Myometrial cell (primary cell): ENCODE measurements at places on chromosomes 16 and 17. TPM values are rescaled to one million over a fixed set of nuclear protein-coding genes. Genes with fewer than 3 reads are reported as not detected.

SLC13A2 gene
- total RNA-seq, result not detected in 2 replicates

ZPBP2 gene
- not detected in 2 replicates for total RNA-seq

RCVRN gene
- total RNA-seq, result not detected in 2 replicates

LGALS9B gene
- not detected in 2 replicates for total RNA-seq

SLC2A4 gene
- not detected in 2 replicates for total RNA-seq

KCNG4 gene
- total RNA-seq, result not detected in 2 replicates

PLEKHH3 gene
- total RNA-seq, result 20.5 and 27.8 TPM in 2 replicates

TEDC2 gene
- total RNA-seq, result 10.8 and 28.8 TPM in 2 replicates

OR3A3 gene
- total RNA-seq, result not detected in 2 replicates

SHCBP1 gene
- total RNA-seq, result 27.3 and 27.4 TPM in 2 replicates

RNF43 gene
- total RNA-seq, result not detected in 2 replicates

GAS2L2 gene
- not detected in 2 replicates for total RNA-seq

CRYBA1 gene
- not detected in 2 replicates for total RNA-seq

CTRB1 gene
- not detected in 2 replicates for total RNA-seq

SDR42E2 gene
- total RNA-seq, result not detected in 2 replicates

GCGR gene
- not detected in 2 replicates for total RNA-seq

ANKRD40CL gene
- not detected in 2 replicates for total RNA-seq

SLFN14 gene
- total RNA-seq, result not detected in 2 replicates

TBC1D3G gene
- total RNA-seq, result not detected in 2 replicates

KRTAP3-1 gene
- total RNA-seq, result not detected in 2 replicates
